Right atrium auricular region (tissue), 2 donors: ENCODE measurements at places on chromosomes 1 and 21. TPM values are rescaled to one million over a fixed set of nuclear protein-coding genes. Genes with fewer than 3 reads are reported as not detected.

DNA sequence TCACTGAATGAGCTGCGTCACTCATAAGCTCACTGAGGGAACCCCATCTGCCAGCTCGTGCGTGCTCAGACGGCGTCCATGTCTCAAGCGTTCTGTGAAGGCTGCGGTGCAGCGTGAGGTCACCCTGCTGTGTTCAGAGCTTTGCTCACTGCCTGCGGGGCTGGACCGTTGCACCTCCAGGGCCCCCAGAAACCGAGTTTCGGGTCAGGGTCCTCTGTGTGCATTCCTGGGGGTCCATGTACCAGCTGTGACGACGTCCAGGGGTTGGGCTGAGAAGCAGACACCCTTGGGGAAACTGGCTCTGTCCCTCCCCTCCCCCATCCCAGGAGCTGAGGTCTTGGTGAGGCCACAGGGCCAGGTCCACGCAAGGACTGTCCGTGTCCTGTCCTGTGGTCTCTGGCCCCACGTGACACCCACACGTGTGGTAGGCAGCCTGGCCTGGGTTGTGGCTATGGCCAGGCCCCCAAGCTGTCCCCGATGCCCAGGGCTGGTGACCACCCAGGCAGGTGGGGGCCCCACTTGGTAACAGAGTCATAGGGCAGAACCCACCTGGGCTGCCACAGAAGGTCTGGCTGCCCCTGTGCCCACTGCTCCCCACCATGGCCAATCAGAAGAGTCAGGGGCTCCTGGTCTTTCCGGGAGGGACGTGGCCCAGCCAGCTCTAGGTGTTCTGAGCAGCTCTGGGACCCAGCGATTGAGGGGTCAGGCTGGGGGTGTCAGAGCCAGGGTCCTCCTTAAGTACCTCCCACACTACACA, 24.4 kb downstream of the FTCD start:
- H3K4me1 ChIP-seq: no peaks in the 10 kb centered on the region
- no peak overlapping the region for H3K4me3 ChIP-seq
- peak overlapping the region; percentile 16 for H3K27ac ChIP-seq
- H3K36me3 ChIP-seq: peaks cover 10% of the 10 kb centered on the region
- H3K27me3 ChIP-seq: no peaks in the 10 kb centered on the region

DNA sequence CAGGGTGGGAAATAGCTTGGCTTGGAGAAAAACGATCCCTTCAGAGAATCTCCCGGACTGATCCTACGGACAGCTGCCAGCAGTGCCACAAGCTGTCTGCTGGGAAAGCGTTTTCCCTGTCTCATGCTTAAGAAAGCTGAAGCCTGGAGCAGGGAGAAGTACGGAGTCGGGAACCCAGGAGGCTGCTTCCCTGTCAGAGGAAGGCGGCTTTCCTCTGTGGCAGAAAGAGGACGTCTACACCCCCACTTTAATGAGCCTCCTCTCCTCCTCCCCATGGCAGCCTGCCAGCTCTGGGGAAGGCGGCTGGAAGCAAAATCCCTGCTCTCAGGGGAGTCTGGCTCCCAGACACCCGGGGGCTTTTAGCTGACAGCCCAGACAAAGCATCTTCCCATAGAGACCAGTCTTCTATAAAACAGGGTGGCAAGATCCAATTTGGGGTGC, 7.3 kb downstream of the KIF21B start:
- no peak overlapping the region for H3K27ac ChIP-seq
- no peaks in the 10 kb centered on the region for H3K27me3 ChIP-seq
- no peak overlapping the region for H3K4me3 ChIP-seq
- DNase-seq: no peak
- H3K4me1 ChIP-seq: peaks cover 40% of the 10 kb centered on the region
- H3K36me3 ChIP-seq: no peaks in the 10 kb centered on the region

GRCh38 chr1:202848191-202848542, 37.4 kb downstream of the PCAT6 start:
- H3K4me1 ChIP-seq: no peaks in the 10 kb centered on the region
- no peak overlapping the region for H3K27ac ChIP-seq
- H3K36me3 ChIP-seq: no peaks in the 10 kb centered on the region
- H3K27me3 ChIP-seq: no peaks in the 10 kb centered on the region

DNA sequence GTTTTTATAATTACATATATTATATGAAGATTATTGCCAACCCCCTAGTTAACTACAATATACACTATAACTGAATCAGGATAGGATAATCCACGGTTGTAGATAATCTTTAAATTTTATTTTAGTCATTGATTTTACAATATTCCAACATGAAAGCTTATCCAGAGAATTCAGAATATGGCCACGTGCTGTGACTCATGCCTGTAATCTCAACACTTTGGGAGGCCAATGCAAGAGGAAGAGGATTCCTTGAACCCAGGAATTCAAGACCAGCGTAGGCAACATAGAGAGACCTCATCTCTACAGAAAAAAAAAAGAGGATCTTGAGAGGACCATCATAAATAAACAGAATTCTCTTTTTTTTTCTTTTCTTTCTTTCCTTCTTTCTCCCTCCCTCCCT, 119.6 kb upstream of the CACYBP start:
- DNase-seq: no peak
- no peaks in the 10 kb centered on the region for H3K27me3 ChIP-seq
- H3K4me1 ChIP-seq: peaks cover 27% of the 10 kb centered on the region
- no peak overlapping the region for H3K4me3 ChIP-seq
- H3K27ac ChIP-seq: no peak overlapping the region

- no peaks in the 10 kb centered on the region for H3K36me3 ChIP-seq
- no peaks in the 10 kb centered on the region for H3K27me3 ChIP-seq
- H3K27ac ChIP-seq: no peak overlapping the region
These were observed 303.6 kb downstream of the USH2A start for GRCh38 chr1:216119600-216119999.

GRCh38 chr1:6244401-6245049, 546 bp downstream of the HES3 start:
- no peak for DNase-seq
- H3K4me3 ChIP-seq: no peak overlapping the region
- no peaks in the 10 kb centered on the region for H3K36me3 ChIP-seq
- H3K4me1 ChIP-seq: peaks cover 33% of the 10 kb centered on the region
- H3K27me3 ChIP-seq: peaks cover 28% of the 10 kb centered on the region

DNA sequence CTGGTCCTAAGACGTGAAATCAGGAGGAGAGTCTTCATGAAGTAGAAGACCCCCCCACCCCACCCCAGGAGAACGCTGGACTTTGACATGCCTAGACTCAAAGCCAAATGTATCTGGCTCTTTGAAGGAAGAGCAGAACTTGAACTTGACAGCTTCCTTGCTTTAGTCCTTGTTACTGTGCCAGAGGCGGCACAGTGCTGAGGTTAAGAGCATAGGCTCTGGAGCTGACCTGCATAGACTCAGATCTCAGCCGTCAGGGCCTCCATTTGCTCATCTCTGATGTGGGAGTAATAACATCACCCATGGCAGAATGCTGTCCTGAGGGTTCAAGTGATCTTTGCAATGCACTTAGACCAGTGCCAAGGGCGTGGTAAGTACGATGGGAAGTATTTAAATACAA, 39.0 kb downstream of the COL6A1 start:
- H3K27me3 ChIP-seq: no peaks in the 10 kb centered on the region
- H3K4me1 ChIP-seq: peaks cover 6% of the 10 kb centered on the region
- H3K27ac ChIP-seq: no peak overlapping the region
- no peaks in the 10 kb centered on the region for H3K36me3 ChIP-seq
- no peak for DNase-seq

- no peaks in the 10 kb centered on the region for H3K27me3 ChIP-seq
- H3K4me3 ChIP-seq: no peak overlapping the region
- no peaks in the 10 kb centered on the region for H3K36me3 ChIP-seq
- no peak overlapping the region for H3K27ac ChIP-seq
- DNase-seq: no peak
These were observed 31.7 kb downstream of the CHML start for GRCh38 chr1:241608379-241609033.

- no peak for DNase-seq
- H3K4me3 ChIP-seq: no peak overlapping the region
- H3K27ac ChIP-seq: no peak overlapping the region
- no peaks in the 10 kb centered on the region for H3K4me1 ChIP-seq
- H3K36me3 ChIP-seq: no peaks in the 10 kb centered on the region
- H3K27me3 ChIP-seq: no peaks in the 10 kb centered on the region
These were observed 51.4 kb downstream of the DPYD start for GRCh38 chr1:97869441-97869840.

DNA sequence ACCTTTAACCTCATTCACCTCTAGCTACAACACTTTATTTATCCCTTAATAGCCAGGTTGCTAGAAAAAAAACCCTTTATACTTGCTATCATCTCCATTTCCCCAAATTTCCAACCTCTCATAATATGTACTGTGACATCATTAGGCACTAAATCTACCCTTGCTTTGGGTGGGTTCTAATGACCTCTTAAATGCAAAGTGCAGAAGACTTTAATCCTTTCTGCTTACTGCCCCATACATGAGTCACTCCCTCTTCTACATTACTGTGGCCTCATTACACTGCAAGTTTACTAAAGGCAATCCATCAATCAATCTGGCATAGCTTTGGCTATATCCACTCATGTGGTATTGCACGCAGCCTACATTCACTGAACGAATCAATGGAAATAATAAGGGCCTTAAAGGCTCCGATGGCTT, 353.3 kb downstream of the SMYD3 start:
- H3K4me1 ChIP-seq: no peaks in the 10 kb centered on the region
- no peaks in the 10 kb centered on the region for H3K36me3 ChIP-seq
- DNase-seq: no peak
- no peak overlapping the region for H3K27ac ChIP-seq

DNA sequence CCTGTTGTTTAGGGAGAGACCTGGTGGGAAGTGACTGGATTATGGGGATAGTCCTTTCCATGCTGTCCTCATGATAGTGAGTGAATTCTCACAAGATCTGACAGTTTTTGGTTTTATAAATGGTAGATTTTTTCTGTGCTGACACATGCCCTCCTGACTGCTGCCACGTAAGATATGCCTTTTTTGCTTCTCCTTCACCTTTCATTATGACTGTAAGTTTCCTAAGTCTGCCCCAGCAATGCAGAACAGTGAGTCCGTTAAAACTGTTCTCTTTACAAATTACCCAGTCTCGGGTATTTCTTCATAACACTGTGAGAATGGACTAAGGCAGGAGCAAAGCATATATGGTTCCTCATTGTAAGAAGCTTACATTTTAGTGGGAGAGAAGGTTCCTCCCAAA, 1727.2 kb downstream of the NCAM2 start:
- no peaks in the 10 kb centered on the region for H3K4me1 ChIP-seq
- H3K4me3 ChIP-seq: no peak overlapping the region
- no peak overlapping the region for H3K27ac ChIP-seq

DNA sequence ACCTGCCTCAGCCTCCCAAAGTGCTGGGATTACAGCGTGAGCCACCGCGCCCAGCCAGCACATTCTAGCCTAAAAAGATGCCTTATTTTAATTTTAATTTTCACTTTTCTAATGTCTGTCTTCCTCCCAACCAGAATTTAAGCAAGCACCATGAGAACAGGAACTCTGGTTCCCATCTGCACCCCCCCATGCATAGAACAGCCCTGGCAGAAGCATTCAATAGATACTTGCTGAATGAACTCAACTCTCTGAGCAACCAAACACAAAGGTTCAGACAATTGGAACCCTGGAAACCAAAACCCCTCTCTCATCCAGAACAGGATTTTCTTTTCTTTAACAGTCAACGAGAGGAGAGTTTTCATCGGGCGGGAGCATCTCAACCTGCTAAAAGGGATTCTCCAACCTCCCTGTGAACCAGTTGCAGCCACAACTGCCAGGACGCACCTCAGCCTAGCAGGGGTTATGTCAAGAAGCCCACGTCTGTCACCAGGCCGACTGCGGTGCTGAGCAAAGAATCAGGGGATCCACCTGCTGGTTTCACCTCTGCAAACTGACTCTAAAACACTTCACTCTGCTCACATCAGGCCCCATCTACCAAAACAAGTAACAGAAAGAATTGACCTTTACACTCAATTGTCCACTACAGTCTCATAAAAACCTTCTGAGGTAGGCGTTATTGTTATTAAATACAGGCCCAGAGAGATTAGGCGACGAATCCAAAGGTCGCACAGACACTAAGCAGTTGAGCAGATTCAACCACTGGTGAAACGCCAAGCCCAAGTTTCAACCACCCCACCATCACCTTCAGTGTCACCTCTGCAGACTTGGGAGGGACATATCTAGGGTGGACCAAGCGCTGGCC, 1.7 kb downstream of the KIAA2013 start:
- no peaks in the 10 kb centered on the region for H3K27me3 ChIP-seq
- peaks cover 25% of the 10 kb centered on the region for H3K36me3 ChIP-seq

DNA sequence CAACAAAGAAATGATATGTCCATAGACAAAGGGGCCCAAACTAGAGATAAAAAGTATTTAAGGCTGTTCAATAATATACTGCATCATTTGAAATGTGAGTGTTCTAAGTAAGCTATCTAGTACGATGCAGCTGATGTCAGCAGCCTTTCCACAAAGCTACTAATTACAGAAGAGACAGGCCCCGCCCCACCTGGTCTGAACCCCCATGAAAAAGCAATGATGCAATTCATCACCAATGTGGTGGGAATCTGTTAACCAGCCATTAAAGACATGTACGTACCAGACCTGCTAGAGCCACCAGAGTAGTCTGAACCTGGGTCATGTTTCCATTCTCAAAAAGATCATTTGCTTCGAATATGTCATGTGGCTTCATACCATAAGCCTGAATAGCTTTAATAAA, 25.1 kb downstream of the CNN3 start:
- H3K27me3 ChIP-seq: no peaks in the 10 kb centered on the region
- H3K4me1 ChIP-seq: no peaks in the 10 kb centered on the region
- H3K36me3 ChIP-seq: peaks cover 58% of the 10 kb centered on the region
- DNase-seq: no peak
- no peak overlapping the region for H3K4me3 ChIP-seq

GRCh38 chr1:226414098-226414698, 6.3 kb upstream of the PARP1 start:
- DNase-seq: no peak
- no peaks in the 10 kb centered on the region for H3K27me3 ChIP-seq
- no peak overlapping the region for H3K4me3 ChIP-seq
- H3K4me1 ChIP-seq: no peaks in the 10 kb centered on the region
- H3K36me3 ChIP-seq: no peaks in the 10 kb centered on the region

GRCh38 chr1:155938220-155938627, 3.2 kb upstream of the RXFP4 start:
- H3K4me1 ChIP-seq: no peaks in the 10 kb centered on the region
- no peak for DNase-seq
- H3K4me3 ChIP-seq: no peak overlapping the region
- H3K27ac ChIP-seq: peak overlapping the region; percentile 70
- no peaks in the 10 kb centered on the region for H3K36me3 ChIP-seq

Gene CYB561D1
- total RNA-seq: 2.6 TPM

Gene MATN1
- total RNA-seq: not detected

Gene FNBP1L
- total RNA-seq: 13.9 TPM

Gene URB1
- 8.6 TPM for total RNA-seq

Gene UBE2U
- total RNA-seq: not detected

Gene CSMD2
- 0.44 TPM for total RNA-seq

Gene GPR3
- total RNA-seq: 4.4 TPM

Gene C1orf141
- total RNA-seq: not detected

Gene RAD54L
- not detected for total RNA-seq
